ENCODE measurements at places on chromosomes 6 and 20. TPM values are rescaled to one million over a fixed set of nuclear protein-coding genes. Genes with fewer than 3 reads are reported as not detected.
A peak's percentile ranks its signal among the peaks of the same experiment; 100 is the strongest.

Gene TRIM31
- not detected for total RNA-seq

- no peaks in the 10 kb centered on the region for H3K27me3 ChIP-seq
- no peak overlapping the region for H3K4me3 ChIP-seq
- H3K27ac ChIP-seq, result no peak overlapping the region
- H3K36me3 ChIP-seq, result no peaks in the 10 kb centered on the region
- no peaks in the 10 kb centered on the region for H3K4me1 ChIP-seq
Measured at GRCh38 chr6:96101564-96101963, 85.8 kb downstream of the FUT9 start.

- H3K4me1 ChIP-seq, result no peaks in the 10 kb centered on the region
- H3K4me3 ChIP-seq, result no peak overlapping the region
- no peaks in the 10 kb centered on the region for H3K36me3 ChIP-seq
- no peaks in the 10 kb centered on the region for H3K27me3 ChIP-seq
- H3K27ac ChIP-seq, result no peak overlapping the region
- no peak for DNase-seq
Measured at GRCh38 chr20:49660912-49661311, 52.8 kb downstream of the B4GALT5 start.

Gene FOXC1
- total RNA-seq, result 0.66 TPM

- H3K27me3 ChIP-seq, result no peaks in the 10 kb centered on the region
- H3K27ac ChIP-seq, result no peak overlapping the region
- no peak for DNase-seq
Measured at GRCh38 chr20:24017458-24017755, 28.8 kb upstream of the GGTLC1 start.

DNA sequence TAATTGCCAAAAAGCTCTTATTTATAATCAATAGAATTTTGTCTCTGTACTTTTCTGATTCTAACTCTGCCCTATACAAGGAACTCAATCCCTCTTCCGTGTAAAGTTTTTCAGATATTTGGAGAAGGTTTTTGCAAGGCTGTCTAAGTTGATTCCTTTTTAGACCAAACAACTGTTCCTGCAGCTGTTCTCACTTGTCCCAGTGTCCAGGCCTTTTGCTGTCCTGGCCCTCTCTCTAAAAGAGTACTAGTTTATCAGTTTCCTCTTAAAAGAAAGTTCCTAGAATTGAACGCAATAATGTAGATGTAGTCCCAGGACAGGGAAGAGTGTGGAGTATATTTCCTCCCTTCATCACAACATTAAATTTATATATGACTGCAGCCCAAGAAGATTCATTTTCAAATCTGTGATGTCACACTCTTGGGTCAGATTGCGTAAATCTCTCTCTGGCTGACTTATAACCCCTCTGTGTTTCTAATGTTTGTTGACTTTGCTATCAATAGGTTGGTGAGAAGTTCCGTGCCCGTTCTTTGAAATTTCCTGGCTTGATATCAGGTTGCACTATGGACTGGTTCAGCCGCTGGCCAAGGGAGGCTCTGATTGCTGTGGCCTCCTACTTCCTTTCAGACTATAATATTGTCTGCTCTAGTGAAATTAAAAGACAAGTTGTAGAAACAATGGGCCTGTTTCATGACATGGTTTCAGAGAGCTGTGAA, 139.4 kb upstream of the GLP1R start:
- no peaks in the 10 kb centered on the region for H3K4me1 ChIP-seq
- peak; percentile 1 for DNase-seq
- H3K27me3 ChIP-seq, result no peaks in the 10 kb centered on the region
- no peak overlapping the region for H3K4me3 ChIP-seq
- H3K36me3 ChIP-seq, result no peaks in the 10 kb centered on the region
- H3K27ac ChIP-seq, result no peak overlapping the region

All from fibroblast of lung (primary cell).